ENCODE measurements at places on chromosomes 5 and 9. TPM values are rescaled to one million over a fixed set of nuclear protein-coding genes. Genes with fewer than 3 reads are reported as not detected.

- H3K36me3 ChIP-seq: no peaks in the 10 kb centered on the region
- no peak overlapping the region for H3K27ac ChIP-seq
- H3K4me3 ChIP-seq: no peak overlapping the region
These were observed 52.2 kb upstream of the ABCA1 start for GRCh38 chr9:104980039-104980654.

DNA sequence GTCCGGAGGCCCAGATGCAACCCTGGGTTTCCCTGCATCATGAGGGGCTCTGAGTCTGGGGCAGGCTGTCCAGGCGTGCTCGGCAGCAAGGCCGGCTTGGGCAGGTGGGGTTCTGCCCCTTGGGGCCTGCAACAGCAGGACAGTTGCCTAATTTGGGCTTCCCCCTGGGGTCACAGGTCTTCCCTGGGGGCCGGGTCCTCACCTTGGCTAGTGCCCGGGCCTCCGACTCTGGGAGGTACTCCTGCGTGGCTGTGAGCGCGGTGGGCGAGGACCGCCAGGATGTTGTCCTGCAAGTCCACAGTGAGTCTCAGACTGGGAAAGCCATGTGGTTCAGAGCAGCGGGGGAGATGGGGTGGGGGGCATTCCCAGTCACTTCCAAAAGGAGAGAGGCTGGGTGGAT lies 82.1 kb upstream of the ASS1 start:
- no peak for DNase-seq
- no peaks in the 10 kb centered on the region for H3K27me3 ChIP-seq
- H3K27ac ChIP-seq: no peak overlapping the region
- H3K4me1 ChIP-seq: no peaks in the 10 kb centered on the region
- H3K4me3 ChIP-seq: no peak overlapping the region
- no peaks in the 10 kb centered on the region for H3K36me3 ChIP-seq

GRCh38 chr5:74915488-74915887 lies 49.3 kb upstream of the FAM169A start:
- no peaks in the 10 kb centered on the region for H3K27me3 ChIP-seq
- no peaks in the 10 kb centered on the region for H3K36me3 ChIP-seq
- DNase-seq: no peak
- H3K4me3 ChIP-seq: no peak overlapping the region
- peaks cover 8% of the 10 kb centered on the region for H3K4me1 ChIP-seq
- no peak overlapping the region for H3K27ac ChIP-seq

GRCh38 chr5:136149891-136150290 lies 17.2 kb downstream of the SMAD5 start:
- DNase-seq: no peak
- no peak overlapping the region for H3K4me3 ChIP-seq
- H3K27me3 ChIP-seq: no peaks in the 10 kb centered on the region
- peaks cover 9% of the 10 kb centered on the region for H3K36me3 ChIP-seq
- no peak overlapping the region for H3K27ac ChIP-seq
- no peaks in the 10 kb centered on the region for H3K4me1 ChIP-seq

DNA sequence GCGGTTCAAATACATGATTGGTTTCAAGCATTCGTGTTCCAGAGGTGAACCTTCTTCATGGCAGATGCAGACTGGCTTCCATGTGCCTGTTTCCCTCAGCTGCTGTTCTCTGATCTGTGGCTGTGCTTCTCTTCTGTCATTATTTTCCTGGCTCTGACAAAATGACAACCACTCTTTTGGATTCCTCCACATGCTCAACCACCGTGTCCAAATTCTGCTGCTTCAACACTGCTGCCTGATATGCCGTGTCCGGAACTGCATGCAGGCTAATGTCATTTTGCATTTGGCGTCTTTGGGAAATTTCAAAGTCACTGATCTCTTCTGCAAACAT lies 368.7 kb upstream of the ZNF608 start:
- H3K4me1 ChIP-seq: no peaks in the 10 kb centered on the region
- DNase-seq: no peak
- no peaks in the 10 kb centered on the region for H3K27me3 ChIP-seq
- no peak overlapping the region for H3K27ac ChIP-seq

Gene CPLANE1
- 16.9 TPM for total RNA-seq

DNA sequence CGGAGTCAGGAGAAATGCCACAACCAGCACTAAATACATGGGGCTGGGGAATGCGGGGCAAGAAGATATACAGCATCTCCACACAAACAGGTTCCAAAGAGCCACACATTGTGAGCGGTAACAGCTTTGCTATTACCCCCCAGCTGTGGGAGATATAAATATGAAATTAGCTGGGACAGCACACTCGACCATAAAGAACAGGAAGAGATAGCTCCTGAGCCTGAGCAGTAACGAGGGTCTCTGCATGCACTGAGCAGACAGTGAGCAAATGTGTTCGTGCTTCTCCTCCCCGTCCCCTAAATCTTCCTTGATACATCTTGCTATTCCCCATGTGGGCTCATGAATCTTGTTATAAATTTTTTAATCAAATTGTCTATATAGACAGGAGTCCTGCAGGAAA lies 53.1 kb downstream of the ADAMTS2 start:
- no peak for DNase-seq
- no peak overlapping the region for H3K4me3 ChIP-seq
- H3K27ac ChIP-seq: no peak overlapping the region
- H3K27me3 ChIP-seq: no peaks in the 10 kb centered on the region
- no peaks in the 10 kb centered on the region for H3K36me3 ChIP-seq

DNA sequence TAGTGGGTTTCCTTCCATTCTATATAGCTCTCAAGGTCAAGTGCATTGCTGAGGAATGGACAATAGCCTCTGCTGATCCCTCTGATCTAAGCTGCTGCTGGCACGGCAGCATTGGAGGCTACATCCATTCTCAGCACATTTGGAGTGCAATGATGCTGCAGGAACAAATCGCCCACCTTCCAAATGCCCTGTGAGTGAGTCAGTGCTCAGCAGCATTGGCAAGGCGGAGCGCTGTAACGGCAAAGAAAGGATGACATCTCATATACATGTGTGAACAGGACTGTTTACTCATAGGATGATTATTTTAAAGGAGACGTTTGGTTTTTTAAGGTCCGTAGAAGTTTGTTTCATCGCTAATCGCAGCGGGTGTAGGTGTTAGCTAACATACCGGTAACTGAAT lies 408.7 kb downstream of the ARHGEF28 start:
- DNase-seq: no peak
- no peak overlapping the region for H3K4me3 ChIP-seq
- H3K27ac ChIP-seq: no peak overlapping the region
- H3K4me1 ChIP-seq: peaks cover 2% of the 10 kb centered on the region
- no peaks in the 10 kb centered on the region for H3K27me3 ChIP-seq

DNA sequence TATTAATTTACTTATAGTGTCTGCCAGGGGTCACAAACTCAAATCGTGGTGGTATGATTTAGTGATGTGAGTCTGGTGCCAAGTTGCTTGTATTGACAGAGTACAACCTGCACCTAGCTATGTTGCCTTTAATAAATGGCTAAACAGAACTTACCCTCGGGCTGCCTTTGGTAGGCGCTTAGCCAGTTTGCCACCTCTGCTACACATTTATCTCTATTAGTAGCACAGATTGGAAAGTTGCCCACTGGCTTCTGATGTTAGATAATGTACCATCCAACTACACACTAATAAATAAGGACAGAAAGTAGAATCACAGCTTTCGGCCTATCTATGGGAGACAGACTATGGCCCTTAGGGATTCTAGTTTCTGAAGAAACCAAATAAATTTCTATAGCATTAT lies 368.4 kb downstream of the MAN2A1 start:
- no peaks in the 10 kb centered on the region for H3K27me3 ChIP-seq
- H3K4me3 ChIP-seq: no peak overlapping the region
- no peaks in the 10 kb centered on the region for H3K4me1 ChIP-seq
- H3K27ac ChIP-seq: no peak overlapping the region
- DNase-seq: no peak

- H3K36me3 ChIP-seq: no peaks in the 10 kb centered on the region
- no peaks in the 10 kb centered on the region for H3K27me3 ChIP-seq
- H3K27ac ChIP-seq: no peak overlapping the region
These were observed 31.1 kb downstream of the RALGPS1 start for GRCh38 chr9:126945682-126946081.

GRCh38 chr9:95017661-95018060 lies 291.2 kb downstream of the AOPEP start:
- DNase-seq: no peak
- peaks cover 13% of the 10 kb centered on the region for H3K36me3 ChIP-seq
- H3K27me3 ChIP-seq: no peaks in the 10 kb centered on the region
- H3K4me1 ChIP-seq: peaks cover 9% of the 10 kb centered on the region
- H3K27ac ChIP-seq: peak overlapping the region; percentile 62
- H3K4me3 ChIP-seq: no peak overlapping the region

- peaks cover 12% of the 10 kb centered on the region for H3K4me1 ChIP-seq
- no peak overlapping the region for H3K4me3 ChIP-seq
- H3K27me3 ChIP-seq: no peaks in the 10 kb centered on the region
These were observed 76.6 kb downstream of the PTPDC1 start for GRCh38 chr9:94160594-94161501.

DNA sequence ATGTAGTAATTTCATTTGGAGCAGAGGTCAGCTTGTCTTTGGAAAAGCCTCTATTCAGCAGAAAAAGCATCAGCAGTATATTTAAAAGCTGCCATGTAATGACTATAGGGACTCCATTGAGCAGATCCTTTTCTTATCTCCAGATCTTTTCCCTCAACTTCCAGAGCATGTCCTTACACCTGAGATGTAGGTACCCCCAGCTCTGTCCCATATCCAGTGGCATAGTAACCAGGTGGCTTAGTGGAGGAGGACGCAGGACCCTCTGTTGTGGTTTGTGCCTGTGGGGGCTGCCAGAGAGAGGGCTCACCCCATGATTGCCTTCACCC lies 61.5 kb downstream of the RCL1 start:
- H3K27me3 ChIP-seq: no peaks in the 10 kb centered on the region
- H3K27ac ChIP-seq: no peak overlapping the region
- no peak for DNase-seq

GRCh38 chr9:117435630-117436261 lies 20.9 kb upstream of the ASTN2 start:
- DNase-seq: no peak
- no peak overlapping the region for H3K27ac ChIP-seq
- H3K27me3 ChIP-seq: no peaks in the 10 kb centered on the region

Gene GDNF
- total RNA-seq: not detected

Gene CD72
- not detected for total RNA-seq

GRCh38 chr5:108606185-108606584 lies 141.5 kb upstream of the FER start:
- no peak overlapping the region for H3K4me3 ChIP-seq
- no peaks in the 10 kb centered on the region for H3K36me3 ChIP-seq
- H3K4me1 ChIP-seq: no peaks in the 10 kb centered on the region
- no peak overlapping the region for H3K27ac ChIP-seq
- DNase-seq: no peak

Gene IL3
- not detected for total RNA-seq

- DNase-seq: no peak
- H3K4me3 ChIP-seq: no peak overlapping the region
- no peaks in the 10 kb centered on the region for H3K27me3 ChIP-seq
- H3K36me3 ChIP-seq: no peaks in the 10 kb centered on the region
- no peaks in the 10 kb centered on the region for H3K4me1 ChIP-seq
These were observed 600.8 kb upstream of the ARRDC3 start for GRCh38 chr5:91983869-91984268.

DNA sequence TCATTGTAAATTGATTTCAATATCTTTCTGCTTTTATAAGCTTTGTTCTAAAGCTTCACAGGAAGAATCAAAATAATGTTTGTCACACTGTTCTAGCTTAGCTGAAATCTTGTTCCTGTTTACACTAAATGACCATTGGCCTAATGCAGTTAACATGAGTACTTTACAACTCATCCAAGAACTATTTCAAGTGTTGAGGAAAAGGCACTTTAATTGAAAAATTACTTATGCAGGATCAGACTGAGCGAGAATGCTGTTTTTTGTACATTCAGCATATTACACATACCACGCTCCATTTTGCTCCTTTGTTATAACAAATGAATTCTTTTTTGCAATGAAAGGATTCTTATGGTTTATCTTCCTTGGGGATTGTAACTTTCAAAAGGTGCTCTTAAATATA lies 22.4 kb upstream of the SMIM15 start:
- H3K36me3 ChIP-seq: no peaks in the 10 kb centered on the region
- no peak for DNase-seq
- H3K4me1 ChIP-seq: no peaks in the 10 kb centered on the region
- H3K27ac ChIP-seq: no peak overlapping the region

- peaks cover 5% of the 10 kb centered on the region for H3K4me1 ChIP-seq
- DNase-seq: no peak
- peaks cover 15% of the 10 kb centered on the region for H3K27me3 ChIP-seq
- no peak overlapping the region for H3K27ac ChIP-seq
- H3K36me3 ChIP-seq: no peaks in the 10 kb centered on the region
These were observed 44.0 kb downstream of the NEURL1B start for GRCh38 chr5:172685091-172685490.

Gene SPINK5
- 0.91 TPM for total RNA-seq

DNA sequence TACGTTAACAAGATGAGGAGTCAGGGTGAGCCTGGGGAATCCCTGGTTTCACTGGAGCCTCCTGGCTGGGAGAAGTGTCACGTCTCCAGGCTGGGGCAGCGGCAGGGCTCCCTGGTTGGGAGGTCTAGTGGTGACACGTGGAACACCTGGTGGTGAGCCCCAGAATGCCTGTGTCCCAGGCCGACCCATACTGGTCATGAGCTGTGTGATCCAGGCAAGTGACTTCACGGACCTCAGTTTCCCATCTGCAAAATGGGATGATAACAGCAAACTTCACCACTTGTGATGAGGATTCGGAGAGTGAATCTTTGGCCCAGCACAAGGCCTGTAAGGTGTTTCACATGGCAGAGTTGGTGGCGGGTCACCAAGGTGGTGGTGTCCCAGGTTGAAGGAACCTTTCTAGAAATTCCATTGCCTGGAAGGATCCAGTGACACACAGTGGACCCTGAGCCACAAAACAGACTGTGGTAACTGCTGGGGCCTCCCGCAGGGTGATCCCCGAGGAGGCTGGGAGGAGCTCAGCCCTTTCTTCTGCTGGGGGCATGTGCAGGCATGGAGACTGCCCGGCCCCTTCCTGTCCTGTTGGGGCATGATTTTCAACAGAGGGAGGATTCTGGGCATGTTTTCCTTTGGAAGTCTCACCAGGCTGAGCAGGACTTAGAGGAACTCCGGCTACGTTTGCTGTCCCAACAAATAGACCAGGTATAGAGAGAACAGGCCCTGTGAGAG lies 153.9 kb upstream of the IER5L start:
- H3K36me3 ChIP-seq: no peaks in the 10 kb centered on the region
- H3K4me1 ChIP-seq: peaks cover 19% of the 10 kb centered on the region
- no peak overlapping the region for H3K4me3 ChIP-seq
- H3K27ac ChIP-seq: no peak overlapping the region
- no peaks in the 10 kb centered on the region for H3K27me3 ChIP-seq

GRCh38 chr5:24817966-24818365 lies 173.2 kb upstream of the CDH10 start:
- H3K27ac ChIP-seq: no peak overlapping the region
- no peak for DNase-seq
- H3K27me3 ChIP-seq: no peaks in the 10 kb centered on the region
- H3K4me1 ChIP-seq: no peaks in the 10 kb centered on the region
- no peak overlapping the region for H3K4me3 ChIP-seq

- H3K27ac ChIP-seq: peak overlapping the region; percentile 68
- H3K4me3 ChIP-seq: no peak overlapping the region
- no peaks in the 10 kb centered on the region for H3K36me3 ChIP-seq
- no peaks in the 10 kb centered on the region for H3K27me3 ChIP-seq
These were observed 614.1 kb downstream of the PTPRD start for GRCh38 chr9:9998491-9999287.

Gene HAUS6
- 19.6 TPM for total RNA-seq

Gene DRD1
- total RNA-seq: not detected

Gene OCLN
- total RNA-seq: 18.2 TPM

Gene SOHLH1
- total RNA-seq: not detected

Gene FOXD4L4
- total RNA-seq: 0.15 TPM

Gene NME5
- 1.4 TPM for total RNA-seq

Measured in endothelial cell of umbilical vein (primary cell).